ENCODE measurements at places on chromosomes 7 and 10. TPM values are rescaled to one million over a fixed set of nuclear protein-coding genes. Genes with fewer than 3 reads are reported as not detected.

- peak overlapping the region; percentile 2 for H3K27ac ChIP-seq
- no peak for DNase-seq
- H3K4me1 ChIP-seq: peaks cover 51% of the 10 kb centered on the region
- H3K4me3 ChIP-seq: no peak overlapping the region
- peaks cover 5% of the 10 kb centered on the region for H3K36me3 ChIP-seq
- no peaks in the 10 kb centered on the region for H3K27me3 ChIP-seq
Observed at GRCh38 chr7:37289781-37290180, 158.9 kb downstream of the ELMO1 start.

GRCh38 chr7:122949186-122949585 is 46.3 kb downstream of the TAS2R16 start:
- H3K27me3 ChIP-seq: no peaks in the 10 kb centered on the region
- no peaks in the 10 kb centered on the region for H3K4me1 ChIP-seq
- no peaks in the 10 kb centered on the region for H3K36me3 ChIP-seq

Gene CALHM2
- 9.5 TPM for total RNA-seq

- no peaks in the 10 kb centered on the region for H3K4me1 ChIP-seq
- no peak overlapping the region for H3K27ac ChIP-seq
- H3K27me3 ChIP-seq: no peaks in the 10 kb centered on the region
- H3K4me3 ChIP-seq: no peak overlapping the region
- no peak for DNase-seq
- H3K36me3 ChIP-seq: peaks cover 11% of the 10 kb centered on the region
Observed at GRCh38 chr7:101233907-101234547, 3.6 kb downstream of the CLDN15 start.

DNA sequence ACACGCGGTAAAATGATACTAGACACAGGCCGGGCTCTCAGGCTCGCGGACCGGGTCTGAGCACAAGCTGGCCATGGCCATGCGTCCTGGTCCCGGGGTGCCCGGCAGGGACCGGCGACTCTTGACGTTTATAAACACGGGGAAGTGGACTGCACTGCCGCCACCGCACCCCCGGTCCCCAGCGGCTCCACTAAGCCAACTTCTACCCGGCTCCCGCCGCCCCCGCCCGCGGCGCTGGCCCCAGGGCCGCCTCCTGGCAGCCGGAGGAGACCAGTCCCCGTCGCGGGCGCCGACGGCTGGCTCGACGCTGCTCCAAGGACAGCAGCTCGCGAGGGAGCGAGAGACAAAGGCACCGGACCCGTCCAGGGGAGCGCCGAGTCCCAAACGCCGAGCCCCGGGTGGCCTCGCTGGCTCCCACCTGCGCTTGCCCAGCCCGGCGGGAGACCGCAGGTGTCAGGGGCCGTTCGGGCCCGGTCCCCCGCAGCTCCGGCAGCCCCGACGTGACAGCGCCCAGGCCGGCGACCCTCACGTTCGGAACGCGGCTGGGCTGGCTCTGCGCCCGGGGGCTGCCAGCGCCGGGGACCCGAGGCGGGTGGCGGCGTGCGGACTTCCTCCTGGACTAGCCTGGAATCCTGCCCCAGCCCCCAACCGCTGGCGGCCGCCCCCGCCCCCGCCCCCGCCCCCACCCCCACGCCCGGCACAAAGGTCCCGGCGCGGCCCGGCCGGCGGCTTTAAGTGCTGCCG is 517 bp downstream of the ITGB1 start:
- no peaks in the 10 kb centered on the region for H3K36me3 ChIP-seq
- peak; percentile 44 for DNase-seq
- peak overlapping the region; percentile 50 for H3K27ac ChIP-seq

DNA sequence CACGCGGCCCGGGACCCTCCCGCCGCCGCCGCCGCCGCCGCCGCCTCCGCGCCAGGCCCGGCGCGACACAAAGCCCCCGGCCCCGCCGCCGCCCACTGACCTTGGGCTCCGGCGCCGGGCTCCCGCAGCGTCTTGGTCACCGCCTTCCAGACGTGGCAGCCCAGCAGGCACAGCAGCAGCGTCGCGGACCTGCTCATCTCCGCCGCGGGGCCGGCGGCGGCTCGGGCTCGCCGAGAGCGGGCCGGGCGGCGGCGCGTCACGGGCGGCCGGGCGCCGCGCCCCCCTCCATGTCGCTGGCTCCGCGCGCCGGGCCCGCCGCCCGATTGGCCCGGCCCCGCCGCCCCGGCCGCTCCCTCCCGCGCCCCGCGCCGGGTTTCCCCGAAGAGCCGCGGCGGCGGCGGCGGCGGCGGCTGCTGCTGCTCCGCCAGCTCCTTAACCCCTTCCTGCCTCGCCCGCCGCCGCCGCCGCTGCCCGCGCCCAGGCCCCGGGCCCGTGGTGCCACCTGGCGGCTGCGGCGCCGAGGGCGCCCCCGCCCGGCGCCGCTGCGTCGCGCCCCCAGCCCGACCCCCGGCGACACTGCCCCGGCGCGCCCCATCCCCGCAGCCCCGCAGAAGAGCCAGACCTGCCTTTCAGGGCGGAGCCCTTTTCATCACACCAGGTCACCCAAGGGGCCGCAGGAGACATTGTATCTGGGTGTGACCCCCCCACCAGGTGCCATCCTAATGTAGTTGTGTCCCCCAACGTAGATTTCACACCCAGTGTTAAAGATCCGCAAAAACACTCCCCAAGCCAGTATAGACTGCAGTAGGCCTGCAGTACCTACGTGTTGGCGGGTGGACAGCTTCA is at the start of gene FAM171A1:
TSS of gene FAM171A1 (minus strand) at position 434 of the 846 bp plus-strand sequence. CDS start at position 197, 237 bp downstream.
- H3K27me3 ChIP-seq: peaks cover 3% of the 10 kb centered on the region
- no peak within 1 kb of the TSS for H3K27ac ChIP-seq
- peak; percentile 76 for DNase-seq
- peak within 1 kb of the TSS; percentile 70 for H3K4me3 ChIP-seq
- peaks cover 8% of the 10 kb centered on the region for H3K4me1 ChIP-seq

Gene SVOPL
- total RNA-seq: not detected

Gene PLPP4
- total RNA-seq: not detected

DNA sequence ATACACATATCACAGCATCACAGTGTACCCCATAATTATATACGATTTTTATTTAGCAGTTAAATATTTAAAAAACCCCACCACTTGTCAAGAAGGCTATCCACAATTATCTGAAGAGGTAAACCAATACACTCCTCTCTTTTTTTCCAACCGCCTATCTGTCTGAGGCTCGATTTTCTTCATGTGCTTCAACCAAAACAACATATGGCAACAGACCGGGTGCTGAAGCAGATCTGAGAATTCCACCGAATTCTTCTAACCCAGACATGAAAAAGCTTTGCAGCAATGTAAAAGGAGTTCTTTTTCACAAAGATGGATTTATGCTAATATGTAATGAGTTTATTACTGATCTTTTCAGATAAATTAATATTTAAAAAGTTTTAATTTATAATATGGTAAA is 132.4 kb upstream of the RHEB start:
- no peak for DNase-seq
- no peak overlapping the region for H3K27ac ChIP-seq
- no peaks in the 10 kb centered on the region for H3K4me1 ChIP-seq
- H3K36me3 ChIP-seq: no peaks in the 10 kb centered on the region
- no peak overlapping the region for H3K4me3 ChIP-seq

GRCh38 chr10:98055841-98056516 is 25.6 kb upstream of the CRTAC1 start:
- no peaks in the 10 kb centered on the region for H3K36me3 ChIP-seq
- peaks cover 34% of the 10 kb centered on the region for H3K27me3 ChIP-seq
- DNase-seq: peak; percentile 63
- no peaks in the 10 kb centered on the region for H3K4me1 ChIP-seq

Gene CTAGE4
- 2.2 TPM for total RNA-seq

Gene PRLHR
- total RNA-seq: not detected

- no peaks in the 10 kb centered on the region for H3K27me3 ChIP-seq
- H3K4me3 ChIP-seq: no peak overlapping the region
- H3K27ac ChIP-seq: no peak overlapping the region
- no peaks in the 10 kb centered on the region for H3K36me3 ChIP-seq
- no peaks in the 10 kb centered on the region for H3K4me1 ChIP-seq
Observed at GRCh38 chr7:40777730-40778312, 643.0 kb downstream of the SUGCT start.

GRCh38 chr10:71889388-71889987 is 38.4 kb upstream of the PSAP start:
- no peaks in the 10 kb centered on the region for H3K27me3 ChIP-seq
- peak overlapping the region; percentile 78 for H3K4me3 ChIP-seq
- H3K27ac ChIP-seq: no peak overlapping the region
- no peak for DNase-seq

GRCh38 chr10:69494626-69495558 is 43.6 kb downstream of the TSPAN15 start:
- no peak for DNase-seq
- no peaks in the 10 kb centered on the region for H3K27me3 ChIP-seq

- no peak overlapping the region for H3K27ac ChIP-seq
- H3K4me3 ChIP-seq: no peak overlapping the region
- no peak for DNase-seq
- peaks cover 2% of the 10 kb centered on the region for H3K27me3 ChIP-seq
- no peaks in the 10 kb centered on the region for H3K4me1 ChIP-seq
Observed at GRCh38 chr10:81136261-81136660, 598.6 kb downstream of the SH2D4B start.

Gene NUPR2
- not detected for total RNA-seq

GRCh38 chr7:31122649-31123058 is 70.5 kb downstream of the ADCYAP1R1 start:
- H3K4me1 ChIP-seq: no peaks in the 10 kb centered on the region
- H3K27me3 ChIP-seq: peaks cover 2% of the 10 kb centered on the region
- H3K27ac ChIP-seq: no peak overlapping the region
- no peaks in the 10 kb centered on the region for H3K36me3 ChIP-seq

DNA sequence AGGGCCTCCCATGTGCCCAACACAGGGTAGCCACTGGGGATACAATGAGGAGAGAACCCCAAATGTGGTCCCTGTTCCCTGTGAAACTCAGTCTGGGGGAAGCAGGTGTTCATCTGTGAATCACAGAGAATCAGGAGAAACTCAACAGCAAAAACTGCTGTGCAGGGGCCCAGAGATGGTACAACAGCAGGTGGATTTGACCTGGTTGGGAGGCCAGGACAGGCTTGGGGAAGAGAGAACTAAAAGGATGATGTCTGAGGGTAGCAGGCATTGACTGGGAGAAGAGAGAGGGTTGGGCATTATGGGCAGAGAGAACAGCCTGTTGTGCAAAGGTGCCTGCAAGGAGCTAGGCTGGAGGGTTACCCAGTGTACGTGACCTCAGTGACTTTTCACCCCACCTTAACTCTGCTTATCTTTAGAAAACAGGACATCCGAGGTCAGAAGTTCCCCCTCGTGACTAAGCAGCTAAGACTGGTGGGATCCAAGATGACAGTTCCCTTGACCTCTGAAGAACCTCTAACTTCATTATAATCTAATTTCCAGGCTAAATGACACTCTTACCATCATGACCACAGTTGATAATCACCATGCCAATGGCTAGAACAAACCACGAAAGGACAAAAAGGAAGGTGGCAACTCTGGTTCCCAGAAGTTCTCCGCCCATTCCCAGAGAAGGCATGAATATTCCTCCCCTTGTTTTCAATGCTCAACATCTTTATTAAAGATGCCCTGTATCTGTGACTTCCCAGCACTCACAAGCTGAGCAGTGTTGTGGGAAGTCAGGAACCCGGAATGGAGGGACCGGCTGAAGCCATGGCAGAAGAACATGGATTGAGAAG is 5.1 kb upstream of the ADAMTS14 start:
- H3K27me3 ChIP-seq: peaks cover 7% of the 10 kb centered on the region
- no peaks in the 10 kb centered on the region for H3K36me3 ChIP-seq
- no peak overlapping the region for H3K27ac ChIP-seq

Gene CCDC3
- total RNA-seq: not detected

DNA sequence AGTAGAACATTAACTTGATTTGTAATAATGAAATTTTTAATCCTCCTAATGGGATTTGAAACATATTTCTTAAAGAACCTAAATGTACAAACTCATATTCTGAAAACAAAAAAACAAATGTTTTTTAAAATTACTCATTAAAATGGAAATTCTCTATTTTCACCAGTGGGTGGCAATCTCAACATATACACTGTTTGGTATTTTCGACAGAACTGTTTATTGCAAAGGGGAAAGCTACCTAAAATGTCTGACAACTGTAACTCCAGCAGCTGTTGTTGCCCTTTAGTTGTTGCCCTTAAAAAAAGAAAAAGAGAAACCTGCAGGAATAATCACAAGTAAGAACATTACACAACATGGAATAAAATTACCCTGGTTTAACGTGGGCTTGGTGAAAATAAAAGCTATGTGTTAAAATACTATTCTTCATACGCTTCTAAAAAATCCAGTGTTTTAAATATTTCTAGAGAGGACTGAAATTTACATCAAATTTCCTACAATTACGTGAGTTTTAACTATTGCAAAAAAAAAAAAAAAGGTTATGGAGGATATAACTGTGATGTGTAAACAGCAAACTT is 54.5 kb downstream of the COL1A2 start:
- H3K27ac ChIP-seq: no peak overlapping the region
- no peaks in the 10 kb centered on the region for H3K36me3 ChIP-seq
- H3K27me3 ChIP-seq: peaks cover 12% of the 10 kb centered on the region
- H3K4me3 ChIP-seq: no peak overlapping the region
- no peaks in the 10 kb centered on the region for H3K4me1 ChIP-seq

Gene A1CF
- total RNA-seq: not detected

Gene CAMK2B
- 0.38 TPM for total RNA-seq

DNA sequence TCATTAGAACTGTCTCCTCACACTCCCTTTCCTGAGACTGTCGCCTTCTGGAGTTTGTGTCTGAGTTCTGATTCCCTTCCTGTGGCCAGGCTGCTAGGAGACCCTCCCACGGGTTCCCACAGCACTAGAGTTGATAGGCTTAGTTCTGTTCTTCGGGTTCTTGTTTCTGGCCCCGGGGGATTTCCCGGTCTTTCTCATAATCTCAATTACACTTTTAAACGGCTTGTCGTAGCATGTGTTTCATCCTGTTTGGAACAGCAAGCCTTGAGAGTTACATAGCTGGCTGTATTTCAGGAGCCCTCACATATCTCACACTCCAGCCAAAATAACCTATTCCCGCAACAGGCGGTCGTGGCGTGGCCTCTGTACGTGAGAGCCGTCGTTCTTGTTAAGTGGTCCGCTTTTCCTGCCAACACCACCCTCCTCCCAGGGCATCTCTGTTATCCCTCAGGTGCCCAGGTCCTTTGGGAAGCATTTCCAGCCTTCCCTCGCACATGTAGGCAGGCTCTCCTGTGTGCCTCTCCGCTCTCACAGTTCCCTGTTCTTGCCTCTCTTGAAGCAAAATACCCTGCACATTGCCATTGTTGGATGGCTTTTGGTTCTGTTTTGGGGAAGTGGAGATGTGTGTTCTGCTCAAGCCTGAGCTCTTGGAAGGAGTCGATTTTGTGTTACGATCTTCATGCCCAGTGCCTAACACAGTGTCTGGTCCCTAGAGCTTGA is 46.0 kb downstream of the CDC123 start:
- H3K4me3 ChIP-seq: peak overlapping the region; percentile 36
- DNase-seq: peak; percentile 84
- peaks cover 27% of the 10 kb centered on the region for H3K4me1 ChIP-seq
- H3K27me3 ChIP-seq: no peaks in the 10 kb centered on the region
- peaks cover 47% of the 10 kb centered on the region for H3K36me3 ChIP-seq

DNA sequence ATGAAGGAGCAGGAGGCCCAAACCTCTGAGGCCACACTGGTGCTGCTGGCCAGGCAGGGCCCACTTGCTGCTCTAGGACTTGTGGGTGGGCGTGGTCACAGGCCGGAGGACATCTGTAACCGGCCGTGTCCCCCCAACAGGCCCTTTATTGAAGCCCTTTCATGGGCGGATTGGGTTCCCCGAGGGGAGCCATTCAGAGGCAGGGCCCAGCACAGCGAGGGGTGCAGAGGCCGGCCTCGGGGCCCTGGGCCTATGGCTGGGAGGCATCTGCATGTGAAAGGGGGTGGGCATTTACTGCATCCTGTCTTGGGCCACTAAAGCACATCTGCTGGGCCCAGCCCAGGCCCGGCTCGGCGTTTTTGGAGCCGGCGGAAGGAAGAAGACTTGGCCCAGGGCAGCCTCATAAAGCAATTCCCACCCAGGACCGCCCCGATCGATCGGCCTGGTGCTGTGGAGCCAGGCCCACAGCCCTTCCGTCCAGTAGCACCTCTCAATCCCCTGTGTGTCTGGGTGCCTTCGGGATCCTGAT is 8.4 kb downstream of the LHPP start:
- no peaks in the 10 kb centered on the region for H3K27me3 ChIP-seq
- peaks cover 22% of the 10 kb centered on the region for H3K4me1 ChIP-seq
- H3K27ac ChIP-seq: no peak overlapping the region
- no peak overlapping the region for H3K4me3 ChIP-seq
- H3K36me3 ChIP-seq: no peaks in the 10 kb centered on the region
